CD14-positive monocyte (primary cell): ENCODE measurements at places on chromosomes 1 and 21.

DNA sequence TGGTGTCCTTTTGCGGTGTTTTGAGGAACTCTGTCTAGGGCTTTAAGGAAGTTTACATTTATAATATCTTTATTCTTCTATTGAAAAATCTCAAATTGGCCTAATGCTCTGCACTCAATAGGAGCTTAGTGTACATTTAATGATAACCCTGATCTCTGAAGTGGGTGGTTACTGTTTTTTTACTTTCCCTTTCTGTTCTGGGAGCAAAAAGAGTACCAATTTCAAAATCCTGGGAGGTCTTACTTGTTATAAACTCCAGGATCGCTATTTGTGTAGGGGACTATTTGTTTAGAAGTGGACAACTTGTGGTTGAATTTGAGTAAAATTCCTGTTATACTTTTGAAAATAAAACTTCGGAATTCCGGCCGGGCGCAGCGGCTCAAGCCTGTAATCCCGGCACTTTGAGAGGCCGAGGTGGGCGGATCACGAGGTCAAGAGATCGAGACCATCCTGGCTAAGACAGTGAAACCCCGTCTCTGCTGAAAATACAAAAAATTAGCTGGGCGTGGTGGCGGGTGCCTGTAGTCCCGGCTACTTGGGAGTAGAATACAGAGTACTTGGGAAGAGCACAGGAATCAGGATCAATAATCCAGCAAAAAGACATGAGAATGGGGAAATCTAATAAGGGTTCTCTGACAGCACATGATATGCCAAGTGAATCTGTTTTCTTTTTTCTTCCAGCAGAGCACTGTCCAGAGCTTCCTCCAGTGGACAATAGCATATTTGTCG lies 1.1 kb downstream of the C4BPB start:
- no peak for DNase-seq

DNA sequence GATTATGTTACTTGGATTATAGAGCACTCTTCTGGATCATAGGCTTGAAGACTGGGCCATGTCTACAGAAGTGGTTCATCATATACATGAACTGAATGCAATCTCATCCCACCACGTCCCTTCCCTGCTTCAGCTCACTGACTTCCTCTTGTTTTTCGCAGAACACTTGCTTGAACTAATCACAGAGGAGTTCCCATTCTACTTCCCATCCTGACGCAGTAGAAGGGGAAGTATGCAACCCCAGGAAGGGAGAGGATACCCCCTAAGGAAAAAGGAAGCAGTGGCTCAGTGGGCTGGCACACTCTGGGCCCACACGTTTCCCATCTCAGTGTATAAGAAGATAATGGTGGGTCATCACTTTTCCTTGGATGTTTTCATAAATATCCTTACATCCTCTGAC lies 36.2 kb downstream of the CASQ2 start:
- DNase-seq, result peak; percentile 80

GRCh38 chr1:159459551-159459950 lies 20.0 kb downstream of the OR10J1 start:
- no peak for DNase-seq

DNA sequence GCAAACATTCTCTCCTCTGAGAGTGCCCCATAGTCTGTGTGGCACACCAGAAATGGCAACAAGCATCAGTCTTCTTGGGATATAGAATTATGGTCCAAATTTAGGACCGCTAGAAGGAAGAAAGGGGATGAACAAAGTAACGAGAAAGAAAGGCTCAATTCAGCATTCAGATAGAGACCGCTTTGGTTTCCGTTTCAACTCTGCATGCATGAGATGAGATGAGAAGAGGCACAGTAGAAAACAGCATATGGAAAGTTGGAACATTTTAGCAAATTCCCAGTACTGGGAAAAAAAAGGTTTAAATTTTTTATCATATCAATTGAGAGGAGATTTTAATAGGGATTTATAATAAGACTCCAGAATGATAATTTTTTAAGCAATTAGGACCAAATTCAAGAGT lies 595.5 kb upstream of the CHRM3 start:
- no peak for DNase-seq

DNA sequence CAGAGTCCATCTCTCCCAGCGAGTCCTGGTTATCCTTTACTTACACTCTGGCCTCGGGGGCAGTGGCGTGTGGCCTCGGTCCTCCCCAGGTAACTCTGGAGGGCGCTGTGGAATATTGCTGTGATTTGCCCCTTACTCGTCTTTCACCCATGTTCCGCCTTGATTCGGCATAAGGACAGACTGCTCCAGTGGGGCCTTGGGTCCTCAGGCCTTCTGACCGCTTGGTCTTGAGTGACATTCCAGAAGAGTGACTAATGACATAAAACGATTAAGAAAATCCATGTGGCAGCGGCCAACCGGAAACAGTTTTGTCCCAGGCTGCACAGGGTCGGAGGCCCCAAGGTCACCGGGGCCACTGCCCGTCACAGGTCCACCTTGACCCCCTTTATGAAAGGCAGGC lies 11.0 kb downstream of the ICMT start:
- DNase-seq, result no peak

- DNase-seq, result no peak
Observed at GRCh38 chr21:44520326-44521300, 19.4 kb downstream of the KRTAP10-1 start.

DNA sequence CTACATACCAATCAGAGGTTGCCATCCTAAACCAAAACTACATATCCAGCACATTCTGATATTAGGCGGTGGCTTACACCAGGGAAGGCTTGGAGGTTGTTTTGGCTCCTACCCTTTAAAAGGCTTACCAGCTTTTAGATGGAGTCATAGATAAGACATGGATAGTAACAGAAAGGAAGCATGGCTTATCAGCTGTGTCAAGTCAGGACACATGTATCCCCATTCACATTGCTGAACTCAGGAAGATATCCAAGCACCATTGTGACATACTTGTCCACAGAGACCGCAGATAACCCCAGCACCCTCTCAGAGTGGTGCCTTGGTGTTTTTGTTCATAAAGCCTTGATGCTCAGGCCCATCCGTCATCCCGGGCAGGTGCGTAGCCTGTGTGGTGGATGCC lies 39.7 kb downstream of the ADARB1 start:
- DNase-seq, result no peak

- no peak for DNase-seq
Observed at GRCh38 chr1:14733048-14733778, 134.7 kb downstream of the KAZN start.

- no peak for DNase-seq
Observed at GRCh38 chr1:229253151-229253974, 17.5 kb upstream of the RAB4A start.

- DNase-seq, result no peak
Observed at GRCh38 chr1:213423605-213424004, 372.6 kb downstream of the RPS6KC1 start.

GRCh38 chr1:225258811-225259210 lies 169.0 kb downstream of the LBR start:
- no peak for DNase-seq

GRCh38 chr1:168428063-168428731 lies 115.6 kb downstream of the XCL2 start:
- DNase-seq, result no peak

GRCh38 chr1:21198929-21199328 lies 22.2 kb upstream of the EIF4G3 start:
- no peak for DNase-seq

- peak; percentile 62 for DNase-seq
Observed at GRCh38 chr1:111032295-111032897, 68.7 kb upstream of the LRIF1 start.

DNA sequence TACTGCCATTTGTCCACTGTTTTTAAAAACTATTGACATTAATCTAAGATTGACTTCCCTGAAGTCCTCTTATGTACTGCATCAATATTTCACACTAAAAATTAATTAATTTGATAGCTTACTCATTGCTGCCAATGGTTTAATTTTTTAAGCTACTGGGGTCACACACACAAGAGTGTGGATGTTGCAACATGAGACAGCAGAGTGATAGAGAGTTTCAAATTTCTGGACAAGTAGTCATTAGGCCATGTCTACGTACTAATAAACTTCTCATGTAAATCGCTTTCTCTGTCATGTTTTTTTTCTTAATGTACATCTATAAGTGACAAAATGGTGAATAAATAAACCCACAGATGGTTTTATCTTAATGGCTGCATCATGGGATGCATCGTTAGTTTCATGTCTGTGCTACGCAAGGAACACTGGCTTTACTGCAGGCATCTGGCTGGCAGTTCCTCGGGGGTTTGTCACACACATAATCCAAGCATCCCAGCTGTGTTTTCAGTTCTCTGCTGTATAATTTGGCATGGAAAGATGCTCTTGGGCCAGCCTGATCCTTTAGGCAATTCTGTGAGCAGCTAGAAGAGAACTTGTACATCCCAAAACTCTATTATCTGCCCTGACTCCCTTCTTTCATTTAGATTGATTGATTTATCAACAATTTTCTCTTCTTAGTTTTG lies 16.4 kb upstream of the CHODL start:
- no peak for DNase-seq

DNA sequence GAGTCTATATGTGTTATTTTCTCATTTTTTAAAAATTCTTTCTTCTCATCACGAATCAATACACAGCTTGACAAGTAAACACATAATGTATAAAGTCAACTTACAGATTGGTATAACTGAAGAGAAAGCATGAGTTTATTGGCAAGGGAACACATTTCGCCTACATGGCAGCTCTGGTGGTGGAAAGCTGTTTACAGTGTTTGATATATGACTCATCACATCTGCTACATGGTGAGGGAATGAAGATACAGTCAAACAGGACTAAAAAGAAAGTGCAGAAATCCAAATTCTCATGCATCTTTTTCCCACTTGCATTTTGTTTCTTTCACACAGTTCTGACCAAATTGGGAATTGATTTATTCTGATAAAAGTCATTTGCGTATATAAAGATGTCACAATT lies 122.2 kb upstream of the ADGRL4 start:
- no peak for DNase-seq

DNA sequence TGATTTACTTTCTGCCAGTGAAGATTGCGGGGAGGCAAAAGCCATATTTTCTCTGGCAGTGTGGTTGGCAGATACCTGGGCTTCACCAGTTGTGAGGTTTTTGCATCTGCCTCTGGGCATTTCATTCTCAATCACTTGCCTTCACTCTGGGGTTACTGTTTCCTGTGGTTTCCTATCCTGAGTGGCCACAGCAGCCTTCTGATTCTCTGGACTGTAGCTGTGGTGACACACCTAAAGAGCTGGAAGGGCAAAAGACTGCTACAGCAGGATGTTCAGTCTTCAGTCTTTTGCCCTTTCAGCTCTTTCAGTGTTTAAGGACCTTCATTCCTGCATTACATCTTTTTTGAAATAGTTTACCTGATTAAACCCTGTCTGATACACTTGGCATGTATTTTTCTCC lies 50.5 kb upstream of the GPR52 start:
- no peak for DNase-seq

DNA sequence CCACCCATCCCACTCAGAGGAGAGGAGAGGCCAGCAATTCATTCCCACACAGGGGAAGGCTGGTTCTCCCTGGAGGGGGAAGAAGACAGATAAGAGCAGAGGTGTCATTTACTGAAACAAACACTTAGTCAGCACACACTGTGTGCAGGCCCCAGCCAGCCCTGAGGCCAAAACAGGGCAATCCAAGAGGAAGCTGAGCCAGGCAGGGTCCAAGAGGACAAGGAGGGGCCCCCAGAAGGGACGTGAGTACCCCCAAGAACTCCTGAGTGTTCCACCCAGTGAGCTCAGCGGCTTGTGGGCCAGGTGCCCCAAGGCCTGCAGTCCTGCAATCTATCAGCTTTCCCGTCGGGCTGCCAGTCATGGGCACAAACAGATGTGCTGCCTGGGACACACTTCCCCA lies 15.8 kb downstream of the ADGRB2 start:
- no peak for DNase-seq
